ENCODE measurements at places on chromosomes 6 and 20. TPM values are rescaled to one million over a fixed set of nuclear protein-coding genes. Genes with fewer than 3 reads are reported as not detected.
A peak's percentile ranks its signal among the peaks of the same experiment; 100 is the strongest.

OPN5 gene
- total RNA-seq = not detected

CDH4 gene
- total RNA-seq = 0.45 TPM

CLPSL1 gene
- not detected for total RNA-seq

GSTA2 gene
- 0.46 TPM for total RNA-seq

SULF2 gene
- total RNA-seq = 396 TPM

CBLN4 gene
- 0.36 TPM for total RNA-seq

KIF25 gene
- total RNA-seq = 1.2 TPM

- H3K4me1 ChIP-seq = no peaks in the 10 kb centered on the region
- no peak for DNase-seq
- no peak overlapping the region for H3K27ac ChIP-seq
- H3K36me3 ChIP-seq = no peaks in the 10 kb centered on the region
- no peaks in the 10 kb centered on the region for H3K27me3 ChIP-seq
These were observed 99.0 kb upstream of the ADGRF1 start for GRCh38 chr6:47141171-47141570.

GRCh38 chr20:56953048-56953586 lies 313.3 kb downstream of the BMP7 start:
- no peaks in the 10 kb centered on the region for H3K36me3 ChIP-seq
- H3K4me3 ChIP-seq = no peak overlapping the region
- H3K27me3 ChIP-seq = no peaks in the 10 kb centered on the region
- no peak overlapping the region for H3K27ac ChIP-seq
- H3K4me1 ChIP-seq = no peaks in the 10 kb centered on the region
- no peak for DNase-seq

DNA sequence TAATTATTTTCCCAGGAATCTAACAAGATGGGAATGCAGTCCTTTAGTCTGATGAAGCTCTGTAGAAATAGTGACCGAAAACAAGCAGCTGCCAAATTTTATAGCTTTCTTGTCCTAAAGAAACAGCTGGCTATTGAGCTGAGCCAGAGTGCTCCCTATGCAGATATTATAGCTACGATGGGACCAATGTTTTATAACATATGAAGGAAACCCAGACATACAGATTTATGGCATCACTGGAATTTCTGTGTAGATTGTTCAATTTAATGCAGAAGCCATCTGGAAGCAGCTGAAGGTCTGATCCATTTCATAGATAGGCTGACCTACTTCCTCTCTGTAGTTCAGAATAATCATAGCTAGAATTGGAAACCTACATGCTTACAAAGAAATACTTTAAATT lies 11.8 kb upstream of the SNPH start:
- H3K27ac ChIP-seq = no peak overlapping the region
- H3K36me3 ChIP-seq = no peaks in the 10 kb centered on the region
- no peaks in the 10 kb centered on the region for H3K4me1 ChIP-seq
- no peaks in the 10 kb centered on the region for H3K27me3 ChIP-seq

DNA sequence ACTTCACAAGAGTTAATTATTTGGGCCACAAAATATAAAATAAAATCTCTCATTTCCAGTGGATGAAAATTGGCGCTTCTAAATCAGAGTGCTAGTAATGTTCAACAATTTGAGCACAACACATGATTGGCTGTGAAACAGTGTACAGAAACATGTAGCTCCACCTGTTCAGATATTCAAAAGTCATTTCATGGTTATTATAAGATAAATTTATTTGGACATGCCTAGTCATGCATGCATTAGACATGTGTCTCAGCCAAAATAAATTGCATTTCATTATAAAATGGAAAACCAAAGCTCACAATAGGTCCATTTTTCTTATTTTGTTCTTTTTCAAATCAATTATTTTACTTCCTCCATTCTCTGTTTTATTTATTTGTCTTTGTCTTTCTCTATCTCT lies 374.8 kb downstream of the LMBRD1 start:
- no peak overlapping the region for H3K4me3 ChIP-seq
- H3K36me3 ChIP-seq = no peaks in the 10 kb centered on the region
- no peaks in the 10 kb centered on the region for H3K4me1 ChIP-seq
- H3K27ac ChIP-seq = no peak overlapping the region

DNA sequence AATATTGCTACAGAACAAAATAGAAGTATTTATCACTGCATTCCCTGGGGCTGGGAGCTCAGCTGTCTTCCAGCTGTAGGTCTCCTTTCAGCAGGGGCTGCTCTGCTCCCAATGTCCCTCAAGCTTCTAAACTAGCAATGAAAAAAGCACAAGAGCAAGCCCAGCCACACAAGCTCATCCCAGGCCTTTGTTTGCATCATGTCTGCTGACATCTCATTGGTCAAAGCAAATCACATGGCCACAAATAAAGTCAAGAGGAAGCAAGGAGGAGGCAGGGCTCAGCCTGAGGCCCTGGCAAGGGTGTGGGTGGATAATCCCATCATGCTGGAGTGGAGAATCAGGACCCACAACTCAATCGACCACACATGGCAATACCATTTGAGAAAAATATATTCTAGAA lies 2.2 kb upstream of the BFSP1 start:
- H3K4me3 ChIP-seq = no peak overlapping the region
- H3K27ac ChIP-seq = no peak overlapping the region
- DNase-seq = no peak
- H3K4me1 ChIP-seq = peaks cover 3% of the 10 kb centered on the region
- H3K36me3 ChIP-seq = no peaks in the 10 kb centered on the region

- H3K36me3 ChIP-seq = no peaks in the 10 kb centered on the region
- no peak overlapping the region for H3K4me3 ChIP-seq
- DNase-seq = no peak
- H3K27me3 ChIP-seq = no peaks in the 10 kb centered on the region
These were observed 32.5 kb downstream of the SLC22A2 start for GRCh38 chr6:160226118-160226591.

GRCh38 chr6:55469951-55470366 lies 109.0 kb downstream of the HMGCLL1 start:
- no peak for DNase-seq
- H3K27ac ChIP-seq = no peak overlapping the region
- no peak overlapping the region for H3K4me3 ChIP-seq
- no peaks in the 10 kb centered on the region for H3K36me3 ChIP-seq
- no peaks in the 10 kb centered on the region for H3K4me1 ChIP-seq

DNA sequence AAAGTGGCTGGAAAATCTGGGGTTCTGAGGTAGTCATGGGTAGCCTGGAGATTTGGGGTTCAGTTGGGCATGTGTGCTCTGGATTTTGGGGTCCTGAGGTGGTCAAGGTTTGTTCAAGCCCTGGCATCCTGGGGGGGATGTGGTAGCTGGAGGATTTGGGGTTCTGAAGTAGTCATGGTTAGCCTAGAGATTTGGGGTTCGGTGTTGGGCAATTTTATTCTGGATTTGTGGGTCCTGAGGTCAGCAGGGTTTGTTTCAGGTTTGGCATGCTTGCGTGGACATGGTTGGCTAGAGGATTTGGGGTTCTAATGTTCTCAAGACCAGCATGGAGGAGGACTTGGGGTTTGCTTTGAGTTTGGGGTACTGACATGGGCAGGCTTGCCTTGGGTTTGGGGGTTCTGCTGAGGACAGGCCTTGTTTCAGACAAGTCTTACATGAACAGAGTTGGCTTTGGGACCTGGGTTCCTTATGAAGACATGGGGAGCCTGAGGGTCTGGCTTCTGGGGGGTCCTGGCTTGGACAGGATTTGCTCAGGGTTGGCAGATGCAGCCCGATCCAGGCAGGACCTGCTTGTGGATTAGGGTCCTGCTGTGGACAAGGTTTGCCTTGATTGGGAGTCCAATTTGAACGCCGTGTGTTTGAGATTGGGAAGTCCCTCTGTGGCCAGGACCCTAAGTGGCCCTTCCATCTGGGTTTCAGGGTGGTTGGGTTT lies 906 bp downstream of the ANKRD60 start:
- no peak overlapping the region for H3K4me3 ChIP-seq
- H3K27me3 ChIP-seq = peaks cover 3% of the 10 kb centered on the region
- H3K27ac ChIP-seq = no peak overlapping the region

- no peaks in the 10 kb centered on the region for H3K27me3 ChIP-seq
- no peak overlapping the region for H3K27ac ChIP-seq
- no peaks in the 10 kb centered on the region for H3K36me3 ChIP-seq
- H3K4me3 ChIP-seq = no peak overlapping the region
- H3K4me1 ChIP-seq = peaks cover 7% of the 10 kb centered on the region
These were observed 92.7 kb downstream of the SASH1 start for GRCh38 chr6:148435386-148435785.

DNA sequence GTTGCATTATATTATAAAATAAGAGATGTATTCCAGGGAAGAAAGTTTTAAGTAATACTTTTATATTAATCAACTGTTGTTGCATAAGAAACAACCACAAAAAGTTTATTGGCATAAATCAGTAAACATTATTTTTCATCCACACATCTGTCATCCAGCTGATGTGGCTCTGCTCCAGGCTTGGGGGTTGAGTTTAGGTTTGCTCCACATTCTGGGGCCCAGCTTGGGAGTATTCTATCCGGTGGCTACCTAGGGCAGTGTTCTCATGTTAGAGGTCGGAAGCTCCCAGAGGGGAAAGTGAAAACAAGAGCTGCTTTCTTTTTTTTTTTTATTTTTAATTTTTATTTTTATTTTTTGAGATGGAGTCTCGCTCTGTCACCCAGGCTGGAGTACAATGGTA lies 728.4 kb upstream of the FLRT3 start:
- no peaks in the 10 kb centered on the region for H3K36me3 ChIP-seq
- no peaks in the 10 kb centered on the region for H3K27me3 ChIP-seq
- no peaks in the 10 kb centered on the region for H3K4me1 ChIP-seq
- H3K27ac ChIP-seq = no peak overlapping the region
- DNase-seq = no peak
- no peak overlapping the region for H3K4me3 ChIP-seq

GRCh38 chr6:108113557-108114519 lies 39.3 kb upstream of the OSTM1 start:
- DNase-seq = peak; percentile 27
- H3K4me3 ChIP-seq = no peak overlapping the region
- H3K27me3 ChIP-seq = no peaks in the 10 kb centered on the region
- H3K4me1 ChIP-seq = peaks cover 13% of the 10 kb centered on the region

DNA sequence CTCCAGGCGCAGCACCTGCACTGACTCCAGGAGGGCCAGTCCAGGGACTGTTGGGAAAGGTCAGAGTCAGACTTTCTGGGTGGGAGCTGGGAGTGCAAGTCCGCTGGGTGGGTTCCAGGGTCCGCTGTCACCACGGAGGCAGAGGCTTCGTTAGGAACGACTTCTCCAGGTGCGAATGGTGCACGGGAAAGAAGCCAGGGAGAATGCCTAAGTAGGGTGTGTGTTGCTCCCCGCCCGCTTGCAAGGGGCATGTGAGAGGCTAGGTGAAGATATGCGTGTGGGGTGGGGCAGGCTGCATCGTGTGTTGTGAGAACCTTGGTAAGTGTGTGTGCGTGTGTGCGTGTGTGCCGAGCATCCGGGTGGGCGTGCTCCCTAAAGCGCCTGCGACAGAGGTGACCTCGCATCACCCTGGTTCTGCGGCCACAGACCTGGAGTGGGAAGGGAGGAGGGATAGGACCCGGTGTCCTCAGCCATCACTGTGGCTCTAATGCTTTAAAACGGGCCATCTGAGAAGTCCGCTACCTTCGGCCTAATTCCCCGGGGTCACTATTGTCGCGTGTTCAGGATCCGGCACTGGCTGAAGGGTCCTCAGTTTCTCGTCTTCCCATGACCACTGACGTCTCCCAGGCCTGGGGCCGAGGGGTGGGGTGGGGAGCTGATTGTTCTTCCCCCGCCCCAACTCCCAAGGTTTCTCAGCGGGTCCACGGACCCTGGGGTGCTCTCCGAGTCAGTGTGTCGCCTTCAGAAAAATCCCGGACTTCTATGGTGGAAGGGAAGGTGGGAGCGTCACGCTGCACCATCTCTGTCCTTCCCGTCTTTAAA lies 6.1 kb downstream of the SLC32A1 start:
- no peaks in the 10 kb centered on the region for H3K36me3 ChIP-seq
- H3K4me1 ChIP-seq = peaks cover 1% of the 10 kb centered on the region

GRCh38 chr6:111592726-111593511 lies 12.8 kb downstream of the TRAF3IP2 start:
- no peaks in the 10 kb centered on the region for H3K36me3 ChIP-seq
- H3K4me1 ChIP-seq = peaks cover 23% of the 10 kb centered on the region
- H3K27ac ChIP-seq = peak overlapping the region; percentile 35
- DNase-seq = no peak
- no peak overlapping the region for H3K4me3 ChIP-seq

GRCh38 chr6:32317541-32317940 lies 54.2 kb downstream of the TSBP1 start:
- DNase-seq = no peak
- no peaks in the 10 kb centered on the region for H3K4me1 ChIP-seq
- no peak overlapping the region for H3K4me3 ChIP-seq
- H3K27ac ChIP-seq = no peak overlapping the region

DNA sequence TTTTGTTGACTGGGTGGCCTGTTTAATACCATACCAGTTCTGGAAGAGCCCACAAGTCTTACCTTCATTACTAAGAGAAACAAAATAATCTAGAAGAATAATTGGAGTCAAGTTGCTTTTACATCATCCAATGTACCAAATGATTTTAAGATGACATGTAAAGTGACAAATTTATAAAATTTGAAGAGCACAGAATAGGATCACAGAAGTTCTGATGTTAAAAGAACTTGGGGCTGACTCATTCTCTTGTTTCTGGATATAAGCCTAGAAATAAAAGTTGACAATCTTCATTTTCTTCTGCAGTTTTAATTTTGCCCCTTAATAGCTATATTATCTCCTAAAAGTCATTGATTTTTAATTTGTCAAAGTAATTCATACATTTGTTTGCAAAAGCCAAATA lies 317.5 kb upstream of the MARCKS start:
- peaks cover 2% of the 10 kb centered on the region for H3K4me1 ChIP-seq
- H3K36me3 ChIP-seq = no peaks in the 10 kb centered on the region
- no peaks in the 10 kb centered on the region for H3K27me3 ChIP-seq
- H3K4me3 ChIP-seq = no peak overlapping the region
- H3K27ac ChIP-seq = no peak overlapping the region

DNA sequence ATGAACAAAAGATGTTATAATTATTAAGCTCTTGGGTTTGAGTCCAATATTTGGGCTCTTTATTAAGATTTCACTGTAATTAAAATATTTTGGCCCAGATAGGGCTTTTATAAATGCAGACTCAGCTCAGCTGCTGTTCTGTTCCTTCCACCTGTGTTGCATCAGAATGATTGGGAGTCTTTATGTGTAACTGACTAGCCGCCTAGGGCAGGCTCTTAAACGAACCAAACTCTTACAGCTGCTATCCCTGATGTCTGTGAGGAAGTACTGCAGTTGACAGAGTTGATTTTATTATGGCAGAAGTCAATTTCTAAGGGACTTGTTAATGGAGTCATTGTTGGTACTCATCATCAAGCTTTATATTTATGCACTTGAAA lies 144.7 kb downstream of the MYO6 start:
- no peaks in the 10 kb centered on the region for H3K36me3 ChIP-seq
- no peak for DNase-seq
- H3K4me3 ChIP-seq = no peak overlapping the region
- no peak overlapping the region for H3K27ac ChIP-seq
- no peaks in the 10 kb centered on the region for H3K27me3 ChIP-seq

DNA sequence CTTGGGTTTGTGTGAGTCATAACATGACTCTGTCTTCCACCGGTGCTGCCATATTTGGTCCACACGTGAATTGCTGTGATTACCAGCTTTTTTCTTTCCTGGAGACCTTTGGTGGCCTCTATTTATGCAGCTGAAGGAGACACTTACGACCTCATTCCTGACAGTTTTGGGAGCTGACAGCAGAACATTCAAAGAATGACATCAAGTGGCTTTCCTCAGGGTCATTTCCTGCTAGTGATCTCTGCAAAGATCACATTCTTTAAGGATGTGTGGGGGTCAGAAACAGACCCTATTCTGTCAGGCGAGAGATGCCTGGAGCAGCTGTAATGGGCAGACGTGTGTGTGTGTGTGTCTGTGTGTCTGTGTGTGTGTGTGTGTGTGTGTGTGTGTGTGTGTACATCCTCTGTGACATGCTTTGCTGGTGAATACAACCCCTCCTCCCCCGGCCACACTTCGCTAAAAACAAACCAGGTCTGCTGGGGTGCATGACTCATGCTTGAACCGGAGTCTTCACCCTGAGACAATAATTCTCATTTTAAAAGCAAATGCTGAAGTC lies 115.6 kb downstream of the TMEM170B start:
- H3K36me3 ChIP-seq = no peaks in the 10 kb centered on the region
- H3K27ac ChIP-seq = no peak overlapping the region
- no peaks in the 10 kb centered on the region for H3K27me3 ChIP-seq
- H3K4me1 ChIP-seq = peaks cover 16% of the 10 kb centered on the region
- peak; percentile 46 for DNase-seq
